ENCODE measurements at places on chromosomes 13 and 19.

DNA sequence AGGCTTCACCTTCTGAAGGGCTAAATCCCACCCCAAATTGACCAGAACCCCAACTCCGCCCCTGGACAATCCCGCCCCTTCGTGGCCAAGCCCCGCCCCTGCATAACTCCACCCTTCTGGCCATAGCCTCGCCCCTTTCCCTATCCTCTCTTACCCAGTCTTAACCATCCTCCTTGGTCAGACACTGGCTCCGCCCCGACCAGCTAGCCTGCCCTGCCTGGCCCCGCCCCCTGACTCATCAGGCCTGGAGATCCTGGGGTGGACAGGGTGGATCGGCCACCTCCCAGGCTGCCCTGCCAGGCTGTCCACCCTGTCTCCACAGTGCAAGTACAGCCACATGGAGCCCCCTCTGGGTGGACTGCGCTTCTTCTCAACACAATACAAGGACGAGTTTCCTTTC is 8.0 kb upstream of the ZNF358 start:
- H3K4me1 ChIP-seq, result peaks cover 2% of the 10 kb centered on the region
- H3K27ac ChIP-seq, result no peak overlapping the region
- H3K4me3 ChIP-seq, result no peak overlapping the region
- peaks cover 2% of the 10 kb centered on the region for H3K27me3 ChIP-seq
- no peak for DNase-seq

GRCh38 chr19:58059003-58059670 is at the start of gene ZNF135:
Gene ZNF135, plus strand, starts transcription at chr19:58059282. Its CDS starts 721 bp downstream, at chr19:58060003.
- peaks cover 23% of the 10 kb centered on the region for H3K27me3 ChIP-seq
- no peaks in the 10 kb centered on the region for H3K4me1 ChIP-seq
- peaks cover 46% of the 10 kb centered on the region for H3K36me3 ChIP-seq
- DNase-seq, result peak; percentile 42
- H3K4me3 ChIP-seq, result peak within 1 kb of the TSS; percentile 76
- peak within 1 kb of the TSS; percentile 50 for H3K27ac ChIP-seq

- peak overlapping the region; percentile 83 for H3K27ac ChIP-seq
- peaks cover 40% of the 10 kb centered on the region for H3K4me1 ChIP-seq
- H3K4me3 ChIP-seq, result no peak overlapping the region
- H3K36me3 ChIP-seq, result peaks cover 34% of the 10 kb centered on the region
- no peak for DNase-seq
- H3K27me3 ChIP-seq, result peaks cover 13% of the 10 kb centered on the region
These were observed 61.0 kb downstream of the RASA3 start for GRCh38 chr13:114071410-114071809.

- H3K36me3 ChIP-seq, result no peaks in the 10 kb centered on the region
- DNase-seq, result no peak
- no peaks in the 10 kb centered on the region for H3K27me3 ChIP-seq
- peaks cover 4% of the 10 kb centered on the region for H3K4me1 ChIP-seq
- no peak overlapping the region for H3K4me3 ChIP-seq
These were observed 595 bp upstream of the GPR183 start for GRCh38 chr13:99307648-99308339.

GRCh38 chr19:58350001-58350861 is 3.1 kb downstream of the A1BG start:
- no peak overlapping the region for H3K27ac ChIP-seq
- H3K4me3 ChIP-seq, result no peak overlapping the region
- peaks cover 12% of the 10 kb centered on the region for H3K36me3 ChIP-seq
- DNase-seq, result no peak
- H3K4me1 ChIP-seq, result peaks cover 12% of the 10 kb centered on the region

GRCh38 chr19:13875824-13876223 is 1.1 kb upstream of the NANOS3 start:
- H3K36me3 ChIP-seq, result no peaks in the 10 kb centered on the region
- no peak overlapping the region for H3K27ac ChIP-seq
- no peak overlapping the region for H3K4me3 ChIP-seq

GRCh38 chr13:43985422-43986072 is 105.8 kb downstream of the LACC1 start:
- H3K4me1 ChIP-seq, result peaks cover 9% of the 10 kb centered on the region
- H3K27ac ChIP-seq, result no peak overlapping the region
- H3K27me3 ChIP-seq, result no peaks in the 10 kb centered on the region
- no peak overlapping the region for H3K4me3 ChIP-seq
